SJCRH30 (cell line): ENCODE measurements at places on chromosomes 5 and 9. TPM values are rescaled to one million over a fixed set of nuclear protein-coding genes. Genes with fewer than 3 reads are reported as not detected.

CDH18 gene
- 0.10 and 0.14 TPM in 2 replicates for total RNA-seq

SHISAL2B gene
- not detected in 2 replicates for total RNA-seq

GFRA3 gene
- total RNA-seq, result 0.15 TPM in 1 of 2 replicates, not detected in the other

NMUR2 gene
- total RNA-seq, result not detected in 2 replicates

DNA sequence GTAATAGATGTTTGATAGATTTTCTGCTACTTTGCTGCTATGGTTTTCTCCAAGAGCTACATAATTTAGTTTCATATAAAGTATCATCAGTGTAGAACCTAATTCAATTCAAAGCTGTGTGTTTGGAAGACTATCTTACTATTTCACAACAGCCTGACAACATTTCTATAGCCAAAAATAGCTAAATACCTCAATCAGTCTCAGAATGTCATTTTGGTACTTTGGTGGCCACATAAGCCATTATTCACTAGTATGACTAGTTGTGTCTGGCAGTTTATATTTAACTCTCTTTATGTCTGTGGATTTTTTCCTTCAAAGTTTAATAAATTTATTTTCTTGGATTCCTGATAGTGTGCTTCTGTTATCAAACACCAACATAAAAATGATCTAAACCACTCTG is 35.1 kb upstream of the CCDC152 start:
- H3K4me1 ChIP-seq, result no peaks in the 10 kb centered on the region
- peaks cover 2% of the 10 kb centered on the region; the same call in 1 of the 2 replicates for H3K36me3 ChIP-seq

GRCh38 chr5:14182761-14183160 is 39.6 kb downstream of the TRIO start:
- no peak for DNase-seq
- no peaks in the 10 kb centered on the region for H3K27me3 ChIP-seq
- H3K4me1 ChIP-seq, result peaks cover 11% of the 10 kb centered on the region

GRCh38 chr9:130681769-130682420 is 11.7 kb upstream of the EXOSC2 start:
- no peaks in the 10 kb centered on the region for H3K4me1 ChIP-seq
- H3K36me3 ChIP-seq, result peaks cover 51% of the 10 kb centered on the region
- H3K4me3 ChIP-seq, result no peak overlapping the region
- no peak for DNase-seq

GRCh38 chr9:101650142-101650541 is 55.4 kb upstream of the PPP3R2 start:
- no peak overlapping the region for H3K27ac ChIP-seq
- H3K27me3 ChIP-seq, result no peaks in the 10 kb centered on the region
- DNase-seq, result no peak
- H3K4me1 ChIP-seq, result no peaks in the 10 kb centered on the region
- no peaks in the 10 kb centered on the region for H3K36me3 ChIP-seq
- H3K4me3 ChIP-seq, result no peak overlapping the region

- DNase-seq, result no peak
- no peaks in the 10 kb centered on the region for H3K27me3 ChIP-seq
Observed at GRCh38 chr5:97476852-97477534, 293.9 kb upstream of the RIOK2 start.

DNA sequence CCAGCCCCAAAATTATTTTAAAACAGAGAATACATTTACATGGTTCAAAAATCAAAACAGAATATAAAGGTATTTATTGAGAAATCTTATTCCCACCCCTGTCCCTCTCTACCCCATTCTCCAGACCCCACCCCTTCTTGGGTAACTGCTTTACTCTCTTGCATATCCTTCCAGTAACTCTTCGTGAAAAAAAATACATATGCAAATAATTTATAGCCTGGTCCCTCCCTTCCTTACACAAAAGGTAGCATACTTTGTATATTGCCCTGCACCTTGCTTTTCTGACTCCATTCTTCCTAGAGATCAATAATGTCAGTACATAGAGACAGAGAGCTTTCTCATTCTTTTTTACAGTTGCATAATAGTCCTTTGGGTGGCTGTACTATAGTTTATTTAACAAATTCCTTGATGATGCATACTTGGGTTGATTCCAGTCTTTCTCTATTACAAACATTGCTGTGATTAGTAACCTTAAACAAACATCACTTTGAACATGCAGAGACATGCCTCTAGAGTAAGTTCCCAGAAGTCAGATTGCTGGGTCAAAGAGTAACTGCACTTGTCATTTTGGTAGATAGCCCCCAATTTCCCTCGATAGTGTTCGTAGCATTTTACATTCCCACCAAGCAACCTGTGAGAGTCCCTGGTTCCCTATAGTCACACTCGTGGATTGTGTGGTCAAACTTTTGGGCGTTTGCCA is 47.9 kb downstream of the STOM start:
- no peak overlapping the region for H3K27ac ChIP-seq
- no peak overlapping the region for H3K4me3 ChIP-seq
- H3K36me3 ChIP-seq, result no peaks in the 10 kb centered on the region

- no peak for DNase-seq
- no peaks in the 10 kb centered on the region for H3K36me3 ChIP-seq
- H3K4me3 ChIP-seq, result no peak overlapping the region
- peaks cover 6% of the 10 kb centered on the region; the same call in 1 of the 2 replicates for H3K27me3 ChIP-seq
- no peak overlapping the region for H3K27ac ChIP-seq
Observed at GRCh38 chr5:121746763-121747162, 104.9 kb upstream of the FTMT start.

DNA sequence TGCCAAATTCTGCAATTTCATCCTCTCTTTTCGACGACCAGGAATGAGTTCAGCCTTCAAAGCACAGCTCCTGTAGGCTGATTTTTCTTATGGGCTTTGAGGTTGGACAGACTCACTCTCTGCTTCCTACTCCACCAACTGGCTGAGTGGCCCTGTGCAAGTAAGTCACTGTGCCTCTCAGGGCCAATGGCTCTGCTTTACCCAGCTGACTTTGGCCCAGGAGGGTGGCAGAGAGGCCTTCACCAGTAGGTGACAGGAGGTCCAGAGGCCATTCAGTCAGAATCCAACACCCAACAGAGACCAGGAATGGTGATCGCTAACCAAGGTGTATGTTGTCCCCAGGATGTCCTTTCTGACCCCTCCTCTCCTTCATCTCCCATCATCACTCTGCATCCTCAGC is 49.5 kb upstream of the ALDH1B1 start:
- H3K4me1 ChIP-seq, result no peaks in the 10 kb centered on the region
- no peaks in the 10 kb centered on the region for H3K36me3 ChIP-seq
- no peak overlapping the region for H3K4me3 ChIP-seq
- H3K27ac ChIP-seq, result no peak overlapping the region
- no peak for DNase-seq

DNA sequence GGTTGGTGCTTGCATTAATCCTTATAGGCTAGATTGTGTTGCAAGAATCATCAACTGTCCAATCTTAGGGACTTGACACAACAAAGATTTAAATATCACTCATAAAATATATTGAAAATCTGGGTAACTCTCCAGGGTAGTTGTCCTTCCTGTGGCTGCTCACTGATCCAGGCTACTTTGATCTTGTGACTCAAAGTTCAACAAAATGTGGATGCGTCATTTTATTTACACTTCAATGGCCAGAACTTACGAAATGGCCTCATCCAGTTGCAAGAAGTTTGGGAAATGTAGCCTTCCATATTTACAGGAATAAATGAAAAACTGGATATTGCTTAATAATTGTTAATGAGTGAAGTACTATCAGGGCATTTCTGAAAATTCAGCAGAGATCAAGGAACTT is 235.5 kb upstream of the ACTBL2 start:
- no peaks in the 10 kb centered on the region for H3K36me3 ChIP-seq
- no peak overlapping the region for H3K4me3 ChIP-seq
- DNase-seq, result no peak
- no peak overlapping the region for H3K27ac ChIP-seq

DNA sequence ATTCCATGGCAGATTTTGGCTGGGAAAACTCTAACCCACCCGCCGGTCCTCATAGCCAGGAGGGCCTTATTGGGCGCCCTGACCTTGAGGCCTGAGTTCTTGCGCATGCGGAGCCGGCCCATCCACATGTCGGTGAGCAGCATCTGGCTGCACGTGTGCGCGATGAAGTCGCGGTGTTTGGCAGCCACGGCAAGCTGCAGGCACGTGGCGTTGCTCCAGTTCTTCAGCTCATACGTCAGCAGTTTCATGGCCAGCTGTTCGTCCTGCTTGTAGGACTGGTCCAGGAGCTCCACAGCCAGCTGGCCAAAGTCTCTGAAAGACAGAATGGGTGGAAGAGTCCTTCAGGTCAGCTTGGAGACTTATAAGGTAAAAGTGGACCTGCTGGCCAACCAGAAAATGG is 204.3 kb upstream of the KLF9 start:
- DNase-seq, result peak; percentile 26
- no peaks in the 10 kb centered on the region for H3K36me3 ChIP-seq
- no peaks in the 10 kb centered on the region for H3K27me3 ChIP-seq
- peaks cover 21% of the 10 kb centered on the region for H3K4me1 ChIP-seq
- H3K27ac ChIP-seq, result no peak overlapping the region

GRCh38 chr9:98951967-98952366 is 8.3 kb downstream of the COL15A1 start:
- H3K27me3 ChIP-seq, result no peaks in the 10 kb centered on the region
- no peaks in the 10 kb centered on the region for H3K4me1 ChIP-seq
- no peaks in the 10 kb centered on the region for H3K36me3 ChIP-seq
- DNase-seq, result no peak
- H3K27ac ChIP-seq, result no peak overlapping the region
- H3K4me3 ChIP-seq, result no peak overlapping the region

DNA sequence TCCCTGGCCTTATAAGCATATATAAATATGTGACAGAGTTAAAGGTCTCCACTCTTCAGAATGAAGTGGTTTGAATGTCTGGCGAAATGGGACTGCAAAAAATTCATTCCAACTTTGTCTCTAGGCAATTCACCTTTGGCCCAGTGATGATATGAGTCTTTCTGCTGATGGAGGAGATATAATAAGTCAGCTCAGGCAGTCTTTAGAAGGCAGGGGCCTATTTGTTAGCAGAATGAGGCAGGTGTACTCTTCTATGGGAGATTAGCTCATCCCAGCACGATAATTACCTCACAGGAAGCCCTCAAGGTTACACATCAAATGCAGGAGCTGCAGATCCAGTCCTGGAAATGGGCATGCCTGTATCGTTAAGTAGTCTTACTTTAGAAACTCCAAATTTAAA is 300.5 kb downstream of the NR2F1-AS1 start:
- no peaks in the 10 kb centered on the region for H3K27me3 ChIP-seq
- H3K27ac ChIP-seq, result no peak overlapping the region
- H3K36me3 ChIP-seq, result no peaks in the 10 kb centered on the region
- H3K4me1 ChIP-seq, result no peaks in the 10 kb centered on the region; the same call in 1 of the 2 replicates
- DNase-seq, result no peak
- H3K4me3 ChIP-seq, result no peak overlapping the region

GRCh38 chr9:104177003-104177611 is 83.0 kb downstream of the SMC2 start:
- no peaks in the 10 kb centered on the region for H3K36me3 ChIP-seq
- no peak for DNase-seq
- H3K27me3 ChIP-seq, result no peaks in the 10 kb centered on the region
- no peak overlapping the region for H3K27ac ChIP-seq

- no peaks in the 10 kb centered on the region for H3K4me1 ChIP-seq
- H3K27me3 ChIP-seq, result no peaks in the 10 kb centered on the region
- H3K27ac ChIP-seq, result no peak overlapping the region
- no peak overlapping the region for H3K4me3 ChIP-seq
- no peak for DNase-seq
- no peaks in the 10 kb centered on the region for H3K36me3 ChIP-seq
Observed at GRCh38 chr9:102507044-102507687, 488.0 kb upstream of the CYLC2 start.

DNA sequence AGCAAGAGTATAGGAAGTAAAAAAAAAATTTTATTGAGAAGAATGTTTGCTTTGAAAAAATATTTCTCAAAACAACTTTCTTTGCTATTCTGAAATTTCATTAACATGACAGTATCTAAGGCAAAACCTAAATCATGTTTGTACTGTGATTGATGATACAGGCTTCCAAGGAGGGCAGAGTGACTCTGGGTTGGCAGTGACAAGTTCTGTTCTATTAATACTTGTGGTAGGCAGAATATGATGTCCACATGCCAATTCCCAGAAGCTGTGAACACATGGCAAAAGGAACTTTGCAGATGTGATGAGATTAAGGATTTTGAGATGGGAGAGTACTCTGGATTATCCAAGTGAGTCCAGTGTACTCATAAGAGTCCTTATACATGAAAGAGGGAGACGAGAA is 16.6 kb downstream of the CCDC125 start:
- no peaks in the 10 kb centered on the region for H3K4me1 ChIP-seq
- H3K36me3 ChIP-seq, result no peaks in the 10 kb centered on the region
- H3K27ac ChIP-seq, result no peak overlapping the region
- no peak overlapping the region for H3K4me3 ChIP-seq
- DNase-seq, result no peak

DNA sequence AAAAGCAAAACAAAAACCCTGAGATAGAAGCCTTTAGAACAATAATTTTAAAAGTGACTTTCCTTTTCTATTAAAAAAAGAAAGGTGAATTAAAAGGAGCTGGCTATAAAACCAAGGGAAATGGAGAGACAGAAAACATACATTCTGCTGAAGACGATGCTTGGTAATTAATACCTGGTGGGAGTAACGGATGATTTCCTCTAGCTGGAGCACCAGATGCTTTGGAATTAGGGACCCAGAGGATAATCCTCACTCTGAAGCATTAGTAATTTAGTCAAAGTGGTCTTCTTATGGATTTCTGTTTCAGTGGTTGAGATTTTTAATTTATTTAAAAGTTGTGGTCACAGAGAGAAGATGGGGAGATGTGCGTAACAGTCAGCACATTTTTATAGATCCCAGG is 982.5 kb downstream of the TLE4 start:
- H3K4me3 ChIP-seq, result no peak overlapping the region
- no peaks in the 10 kb centered on the region for H3K27me3 ChIP-seq
- no peak for DNase-seq
- peaks cover 6% of the 10 kb centered on the region; the same call in 1 of the 2 replicates for H3K4me1 ChIP-seq
- no peak overlapping the region for H3K27ac ChIP-seq

- DNase-seq, result peak; percentile 69
- peaks cover 4% of the 10 kb centered on the region; the same call in 1 of the 2 replicates for H3K4me1 ChIP-seq
- H3K27ac ChIP-seq, result no peak overlapping the region
- no peak overlapping the region for H3K4me3 ChIP-seq
- H3K27me3 ChIP-seq, result no peaks in the 10 kb centered on the region
- H3K36me3 ChIP-seq, result no peaks in the 10 kb centered on the region
Observed at GRCh38 chr9:92770360-92770995, 5.8 kb upstream of the BICD2 start.

GRCh38 chr5:178223196-178223773 is 9.3 kb downstream of the PHYKPL start:
- no peak overlapping the region for H3K4me3 ChIP-seq
- H3K36me3 ChIP-seq, result peaks cover 23% of the 10 kb centered on the region

- peaks cover 21% of the 10 kb centered on the region for H3K4me1 ChIP-seq
- no peak overlapping the region for H3K4me3 ChIP-seq
- no peaks in the 10 kb centered on the region for H3K27me3 ChIP-seq
- DNase-seq, result no peak
Observed at GRCh38 chr9:81387360-81388106, 301.8 kb downstream of the TLE1 start.

DNA sequence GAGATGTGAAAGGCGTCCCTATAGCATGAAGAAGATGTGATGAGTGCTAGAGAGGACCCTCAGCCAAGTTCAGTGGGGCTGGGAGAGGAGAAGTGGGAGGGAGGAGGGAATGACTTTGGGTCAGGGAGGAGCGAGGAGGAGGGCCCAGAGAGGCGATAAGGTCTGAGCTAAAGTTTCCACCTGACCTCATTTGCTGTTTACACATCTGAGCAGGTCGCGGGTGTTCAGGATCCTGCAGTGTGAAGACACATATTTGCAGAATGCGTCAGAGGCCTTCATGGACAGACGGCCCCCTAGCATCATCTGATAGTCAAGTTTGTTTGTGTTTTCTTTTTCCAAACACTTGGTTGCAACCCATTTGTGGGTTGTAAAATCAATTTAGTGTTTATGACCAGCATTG is 18.9 kb upstream of the IGFBPL1 start:
- no peak for DNase-seq
- H3K27ac ChIP-seq, result no peak overlapping the region
- H3K4me3 ChIP-seq, result no peak overlapping the region
- H3K36me3 ChIP-seq, result no peaks in the 10 kb centered on the region
- no peaks in the 10 kb centered on the region for H3K4me1 ChIP-seq
